ENCODE measurements at places on chromosomes 2 and 18. TPM values are rescaled to one million over a fixed set of nuclear protein-coding genes. Genes with fewer than 3 reads are reported as not detected.

- DNase-seq = no peak
Observed at GRCh38 chr2:45938649-45939511, 287.4 kb downstream of the PRKCE start.

DNA sequence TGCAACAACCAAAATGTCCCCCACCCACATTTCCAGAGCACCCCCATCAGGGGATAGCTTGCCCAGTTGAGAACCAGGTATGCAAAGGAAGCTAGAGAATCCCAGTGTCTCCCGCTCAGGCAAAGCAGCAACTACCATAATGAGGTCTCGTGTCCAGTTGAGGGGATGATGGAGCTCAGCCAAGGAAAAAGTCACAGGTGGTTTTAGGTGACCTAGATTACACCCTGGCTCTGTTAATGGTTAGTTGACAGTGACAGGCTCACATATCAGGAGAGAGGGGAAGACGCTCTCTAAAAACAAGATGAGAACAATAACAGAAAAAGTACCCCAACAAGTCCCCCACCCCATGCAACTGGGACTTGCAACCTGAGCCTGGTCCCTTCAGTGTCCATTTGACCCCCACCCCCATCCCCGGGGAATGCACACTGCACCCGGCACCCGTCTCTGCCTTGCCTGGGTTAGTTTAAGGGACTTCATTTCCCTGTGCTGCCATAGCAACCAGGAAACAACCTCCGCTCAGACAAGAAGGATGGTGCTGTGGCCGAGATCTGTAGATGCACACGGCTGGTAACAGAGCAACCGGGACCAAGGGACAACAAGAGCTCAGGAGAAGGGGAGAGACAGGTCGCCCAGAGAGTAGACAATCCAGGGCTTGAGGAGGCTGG, at the start of gene KIAA2012:
TSS of gene KIAA2012 (plus strand) at position 519 of the 665 bp plus-strand sequence. CDS start 373 bp downstream, outside the sequence.
- DNase-seq = no peak

- DNase-seq = no peak
Observed at GRCh38 chr2:48779019-48779716, 23.6 kb upstream of the LHCGR start.

DNA sequence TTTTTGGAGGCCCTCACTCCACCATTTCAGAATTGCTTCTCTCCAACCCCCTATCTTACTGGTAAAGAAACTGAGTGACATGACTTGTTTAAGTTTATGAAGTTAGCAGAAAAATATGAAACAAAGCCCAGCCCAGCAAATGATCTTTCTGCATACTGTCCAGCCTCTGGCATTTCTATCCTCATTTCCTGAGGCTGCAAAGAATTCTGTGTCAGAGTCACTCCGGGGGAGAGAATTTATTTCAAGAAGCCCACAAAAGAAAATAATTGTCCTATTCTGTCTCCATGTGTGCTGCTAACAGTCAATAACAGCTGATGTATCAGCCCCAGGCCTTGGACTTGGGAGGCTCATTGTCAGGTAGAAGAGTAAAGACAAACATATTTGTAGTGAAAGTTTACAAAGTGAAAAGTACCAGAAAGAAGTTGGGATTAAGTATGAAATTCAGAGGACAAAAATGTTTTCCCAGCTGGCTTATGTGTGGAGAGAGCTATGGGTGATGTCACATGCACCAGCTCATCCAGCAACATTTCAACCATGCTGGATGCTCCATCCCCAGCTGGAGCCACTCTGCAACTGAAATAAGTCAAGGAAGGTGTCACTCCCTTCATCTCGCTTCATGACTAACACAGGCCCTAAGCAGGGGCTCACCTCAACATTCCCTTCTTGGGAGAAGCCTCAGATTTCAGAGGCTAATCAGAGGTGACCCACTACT, 42.3 kb downstream of the TRABD2A start:
- no peak for DNase-seq

NPAS2 gene
- total RNA-seq = 4.8 TPM

GRCh38 chr2:7900593-7900992, 781.3 kb upstream of the ID2 start:
- no peak for DNase-seq

- no peak for DNase-seq
Observed at GRCh38 chr2:105856581-105856980, 111.9 kb downstream of the NCK2 start.

DNA sequence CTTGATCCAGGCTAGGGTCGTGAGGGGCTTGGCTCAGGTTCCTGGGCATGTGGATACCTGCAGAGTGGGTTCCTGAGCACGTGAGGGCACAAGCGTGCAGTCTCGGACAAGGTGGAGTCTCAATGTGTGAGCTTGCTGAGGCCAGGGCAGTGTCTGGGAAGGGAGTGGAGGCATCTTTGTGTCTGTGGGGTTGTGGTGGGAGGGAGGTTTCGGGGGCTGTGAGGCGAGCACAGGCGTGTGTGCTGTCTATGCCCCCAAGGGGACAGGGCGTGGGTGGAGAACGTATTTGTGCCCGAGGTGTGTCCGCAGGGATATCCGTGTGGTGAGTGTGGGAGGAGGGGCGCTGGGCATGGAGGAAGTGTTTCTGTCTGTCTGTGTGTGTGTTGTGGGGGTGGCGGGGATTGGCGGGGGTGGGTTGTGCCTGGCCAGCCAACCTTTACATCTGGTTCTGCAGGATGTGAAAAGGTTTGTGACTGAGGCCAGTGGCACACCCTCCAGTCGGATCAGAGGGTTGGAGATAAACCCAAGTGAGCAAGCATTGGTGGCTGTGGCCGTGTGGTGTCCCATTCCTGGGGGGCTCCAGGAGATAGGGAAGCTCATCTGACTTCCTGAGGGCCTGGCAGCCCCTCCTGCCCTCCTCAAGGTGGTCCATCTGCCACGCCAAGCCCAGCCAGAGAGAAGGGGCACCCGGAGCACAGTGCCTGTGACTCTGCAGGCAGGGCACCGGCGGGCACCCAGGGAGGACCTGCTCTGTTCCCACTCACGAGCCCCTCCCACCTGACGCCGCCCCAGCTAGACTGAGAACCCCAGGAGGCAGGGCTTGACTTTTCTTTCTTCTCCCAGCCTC, 57.1 kb downstream of the ZFP36L2 start:
- no peak for DNase-seq

ACTG2 gene
- total RNA-seq = not detected

DNA sequence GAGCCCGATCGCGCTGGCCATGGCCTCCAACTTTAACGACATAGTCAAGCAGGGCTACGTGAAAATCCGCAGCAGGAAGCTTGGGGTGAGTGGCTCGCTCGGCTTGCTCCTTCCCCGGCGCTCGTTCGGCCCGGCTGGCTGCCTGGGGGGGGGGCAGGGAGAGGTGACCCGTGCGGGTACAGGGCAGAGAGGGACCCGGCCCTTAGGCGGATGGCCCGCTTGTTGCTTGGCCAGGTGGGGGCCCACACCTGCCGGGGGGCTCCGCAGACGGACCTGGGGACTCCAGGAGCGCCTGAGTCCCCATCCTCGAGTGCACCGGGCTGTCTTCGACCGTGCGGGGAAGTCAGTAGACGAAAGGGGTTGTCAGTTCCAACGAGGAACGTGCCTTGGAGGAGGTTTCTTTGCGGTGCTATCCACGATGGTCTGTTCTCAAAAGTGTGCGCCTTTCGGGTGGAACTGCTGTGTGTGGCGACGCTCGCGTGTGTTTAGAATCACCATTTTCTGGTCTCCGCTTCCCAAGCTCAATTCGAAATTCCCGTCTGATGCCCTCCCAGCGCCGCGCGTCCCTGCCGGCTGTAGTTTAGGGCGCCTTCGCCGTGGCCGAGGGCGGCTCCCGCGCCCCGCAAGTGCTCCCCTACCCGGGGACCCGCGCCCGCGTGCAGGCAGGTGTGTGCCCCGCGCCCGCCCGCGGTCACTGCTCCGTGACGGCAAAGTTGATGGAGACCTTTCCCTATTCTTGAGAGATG, 711 bp downstream of the DOK6 start:
- peak; percentile 10 for DNase-seq

- DNase-seq = no peak
Observed at GRCh38 chr18:13563390-13563805, 163.0 kb downstream of the FAM210A start.

GRCh38 chr2:216392945-216393840, 19.1 kb upstream of the SMARCAL1 start:
- no peak for DNase-seq

- DNase-seq = no peak
Observed at GRCh38 chr2:109660046-109660860, 46.1 kb downstream of the SOWAHC start.

DNA sequence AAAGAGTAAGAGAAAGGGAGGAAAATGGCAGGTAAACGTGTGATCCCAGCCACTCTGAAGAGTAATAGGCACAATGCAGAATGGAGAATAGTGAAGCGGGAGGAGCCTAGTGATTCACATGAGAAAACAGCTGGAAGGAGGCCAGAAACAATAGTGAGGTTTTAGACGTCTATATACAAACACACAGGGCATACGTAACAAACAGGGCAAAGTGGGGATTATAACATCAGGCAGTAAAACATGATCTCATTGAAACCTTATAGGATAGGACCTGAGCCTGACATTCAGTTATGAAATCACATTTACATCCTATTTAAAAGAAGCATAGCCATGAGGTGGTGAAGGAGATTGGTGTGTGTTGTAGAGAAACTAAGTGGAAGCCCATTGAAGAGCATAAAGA, 33.0 kb upstream of the GATA6 start:
- no peak for DNase-seq

- DNase-seq = no peak
Observed at GRCh38 chr18:72181241-72181764, 362.8 kb downstream of the CBLN2 start.

- DNase-seq = no peak
Observed at GRCh38 chr2:9247786-9248185, 41.2 kb downstream of the ASAP2 start.

MYCN gene
- total RNA-seq = not detected

DNA sequence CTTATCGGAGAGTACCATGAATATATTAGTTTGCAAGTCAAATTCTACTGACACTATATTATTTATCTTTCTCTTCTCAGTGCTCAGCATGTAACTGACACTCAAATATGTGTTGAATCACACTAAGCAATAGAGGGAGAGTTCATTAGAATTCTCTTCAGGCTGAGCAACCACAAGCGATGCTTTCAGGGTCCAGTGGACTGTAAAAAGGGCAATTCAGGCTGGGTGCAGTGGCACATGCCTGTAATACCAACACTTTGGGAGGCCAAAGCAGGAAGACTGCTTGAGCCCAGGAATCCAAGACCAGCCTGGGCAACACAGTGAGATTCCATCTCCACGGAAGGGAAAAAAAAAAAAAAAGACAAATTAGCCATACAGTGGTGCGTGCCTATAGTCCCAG, 16.3 kb downstream of the PDE6D start:
- DNase-seq = no peak

KCNK3 gene
- total RNA-seq = not detected

DNA sequence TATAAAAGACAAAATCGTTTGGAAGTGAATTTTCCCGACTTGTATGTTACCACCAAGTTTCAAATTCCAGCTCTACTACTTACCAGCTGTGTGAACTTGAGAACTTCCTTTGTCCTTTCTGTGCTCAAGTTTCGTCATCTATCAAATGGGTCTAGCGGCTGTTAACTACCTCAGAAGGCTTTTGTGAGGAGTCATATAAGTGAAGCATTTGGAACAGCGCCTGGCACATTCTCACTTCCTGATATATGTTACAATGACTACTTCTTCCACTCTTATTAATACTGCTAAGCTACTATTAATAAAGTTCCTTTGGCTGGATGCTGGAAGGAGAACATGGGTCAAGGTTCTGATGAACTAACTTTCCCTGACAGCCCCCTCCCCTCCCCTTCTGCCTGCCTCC, 104.5 kb downstream of the MEIS1 start:
- DNase-seq = no peak

DNA sequence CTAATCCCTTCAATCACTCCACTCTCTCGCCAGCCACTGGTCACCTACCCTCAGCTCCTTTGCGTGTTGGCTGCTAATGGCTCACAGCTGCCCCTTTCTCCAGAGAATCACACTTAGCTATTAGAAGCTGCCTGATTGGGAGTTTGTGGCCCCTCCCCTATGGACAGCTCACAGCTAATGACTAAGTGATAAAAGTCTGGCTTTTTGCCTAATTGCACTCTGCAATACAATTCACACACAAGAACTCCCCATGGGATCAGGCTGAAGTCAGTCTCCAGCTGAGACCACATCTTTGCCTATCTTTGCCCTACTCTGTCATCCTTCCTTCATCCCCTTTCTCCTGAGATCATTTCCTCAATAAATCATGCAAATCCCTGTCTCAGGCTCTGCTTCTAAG, 701.9 kb upstream of the RAB6C start:
- no peak for DNase-seq

SLC9A4 gene
- 0.14 TPM for total RNA-seq

DNA sequence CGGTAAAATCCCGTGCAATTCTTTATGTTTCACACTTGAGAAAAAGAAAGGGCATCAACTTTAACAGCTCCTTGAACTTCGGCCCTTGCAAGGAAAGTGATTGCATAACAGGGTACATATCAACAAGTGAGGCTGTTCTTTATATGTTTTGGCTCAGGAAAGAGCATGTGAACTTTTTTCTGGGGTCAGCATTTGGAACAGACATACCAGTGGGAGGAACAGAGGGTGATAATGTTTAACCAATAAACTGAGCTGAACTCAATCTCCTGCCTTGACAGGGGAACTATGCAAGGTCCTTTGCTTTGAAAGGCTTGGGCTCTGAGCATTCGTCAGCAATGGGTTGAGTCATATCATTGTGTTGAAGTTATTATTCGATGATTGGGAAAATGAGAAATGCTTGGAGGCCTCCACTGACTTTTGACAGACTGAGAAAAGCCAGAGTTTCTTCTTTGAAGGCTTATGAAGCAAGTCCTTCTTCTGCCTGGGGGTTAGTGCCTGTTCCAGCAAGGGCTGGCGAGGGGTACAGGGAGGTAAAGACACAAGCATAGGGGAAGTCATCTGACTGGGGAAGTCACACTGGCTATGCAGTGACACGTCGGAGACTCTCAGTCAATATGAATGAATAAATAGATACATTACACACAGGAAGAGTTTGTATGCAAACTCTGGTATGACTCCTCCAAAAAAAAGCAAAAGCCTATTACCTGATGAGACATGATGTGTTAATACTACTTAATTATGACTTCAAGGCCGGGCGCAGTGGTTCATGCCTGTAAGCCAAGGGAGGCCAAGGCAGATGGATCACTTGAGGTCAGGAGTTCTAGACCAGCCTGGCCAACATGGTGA, 57.2 kb downstream of the CYB5A start:
- no peak for DNase-seq

COL6A3 gene
- total RNA-seq = 12.0 TPM

DNA sequence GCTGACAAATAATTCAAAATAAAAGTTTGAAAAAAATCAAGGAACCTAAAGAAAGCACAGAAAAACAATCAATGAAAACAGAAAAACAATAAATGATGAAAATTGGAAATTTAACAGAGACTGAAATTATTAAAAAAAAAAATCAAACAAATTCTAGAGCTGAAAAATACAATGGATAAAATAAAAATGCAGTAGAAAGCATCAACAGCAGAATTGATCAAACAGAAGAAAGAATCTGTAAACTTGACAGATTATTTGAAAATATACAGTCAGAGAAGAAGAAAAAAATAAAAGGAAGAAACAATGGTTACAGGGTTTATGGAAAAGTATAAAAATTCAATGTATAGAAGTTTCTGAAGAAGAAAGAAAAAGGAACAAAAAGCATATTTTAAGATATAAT, 16.2 kb downstream of the SERPINB4 start:
- DNase-seq = no peak

All from activated T-cell treated with anti-CD3 and anti-CD28 coated beads, Interleukin-2, amount 50 U/mL, for 72 hours (primary cell).